ENCODE measurements at places on chromosomes 13 and 19.

- DNase-seq, result no peak
These were observed 133.3 kb downstream of the KLF12 start for GRCh38 chr13:74000876-74001275.

DNA sequence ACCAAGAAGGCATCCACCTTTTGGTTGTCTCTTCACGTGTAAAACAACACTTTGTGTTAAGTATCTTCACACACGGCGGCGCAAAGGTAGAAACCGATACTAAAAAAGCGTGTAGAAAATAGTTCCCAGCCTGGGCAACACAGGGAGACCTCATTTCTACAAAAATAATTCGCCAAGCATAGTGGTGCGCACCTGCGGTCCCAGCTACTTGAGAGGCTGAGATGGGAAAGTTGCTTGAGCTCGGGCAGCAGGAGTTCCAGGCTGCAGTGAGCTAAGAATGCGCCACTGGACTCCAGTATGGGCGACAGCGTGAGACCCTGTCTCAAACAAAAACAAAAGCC lies 573 bp upstream of the ERCC5 start:
- DNase-seq, result no peak

GRCh38 chr13:95030821-95031343 lies 270.4 kb downstream of the ABCC4 start:
- DNase-seq, result no peak

GRCh38 chr13:75395901-75396300 lies 86.1 kb downstream of the TBC1D4 start:
- DNase-seq, result no peak

DNA sequence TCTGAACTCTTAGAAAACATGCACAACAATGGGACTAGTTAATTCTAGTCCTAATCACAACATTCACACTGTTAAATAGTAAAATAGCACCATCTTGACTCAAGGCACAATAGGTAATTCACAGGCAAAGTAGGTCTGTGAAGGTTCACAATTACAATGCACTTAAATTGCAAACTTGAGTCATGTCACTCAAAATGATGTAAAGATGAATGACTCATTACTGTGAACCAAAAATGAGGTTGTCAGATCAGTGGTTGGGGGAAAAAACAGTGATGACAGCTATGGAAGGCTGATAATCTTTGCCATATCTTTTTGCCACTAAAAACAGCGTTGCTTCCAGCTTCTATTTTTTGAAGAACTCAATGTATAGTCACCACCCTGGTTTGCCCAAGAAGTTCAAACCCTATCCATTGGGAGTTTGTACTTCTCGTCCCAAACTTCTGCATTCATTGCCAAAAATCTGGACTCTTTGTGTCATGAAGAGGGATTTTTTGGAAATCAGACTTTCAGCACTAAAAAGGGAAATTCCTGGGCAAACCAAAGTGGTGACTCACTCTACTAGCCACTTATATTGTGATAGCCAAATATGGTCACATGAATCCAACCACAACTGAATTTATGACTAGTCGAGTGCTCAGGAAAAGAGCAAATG lies 200.9 kb upstream of the TMTC4 start:
- no peak for DNase-seq

DNA sequence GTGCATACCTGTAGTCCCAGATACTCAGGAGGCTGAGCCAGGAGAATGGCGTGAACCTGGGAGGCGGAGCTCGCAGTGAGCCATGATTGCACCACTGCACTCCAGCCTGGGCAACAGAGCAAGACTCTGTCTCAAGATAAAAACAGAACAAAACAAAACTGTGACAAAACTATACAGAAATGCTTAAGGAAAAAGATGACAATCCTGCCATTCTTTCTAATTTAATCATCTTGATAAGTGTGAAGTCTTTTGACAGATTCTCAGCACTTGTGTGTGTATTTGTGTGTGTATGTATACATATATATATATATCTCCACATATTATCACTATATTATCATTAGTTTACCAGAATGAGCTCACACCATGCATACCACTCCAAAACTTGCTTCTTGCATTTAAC lies 12.3 kb downstream of the HTR2A start:
- no peak for DNase-seq

- no peak for DNase-seq
These were observed 669.2 kb downstream of the DIAPH3 start for GRCh38 chr13:59494560-59494970.

- no peak for DNase-seq
These were observed 18.7 kb upstream of the ZNF536 start for GRCh38 chr19:30353394-30353945.

DNA sequence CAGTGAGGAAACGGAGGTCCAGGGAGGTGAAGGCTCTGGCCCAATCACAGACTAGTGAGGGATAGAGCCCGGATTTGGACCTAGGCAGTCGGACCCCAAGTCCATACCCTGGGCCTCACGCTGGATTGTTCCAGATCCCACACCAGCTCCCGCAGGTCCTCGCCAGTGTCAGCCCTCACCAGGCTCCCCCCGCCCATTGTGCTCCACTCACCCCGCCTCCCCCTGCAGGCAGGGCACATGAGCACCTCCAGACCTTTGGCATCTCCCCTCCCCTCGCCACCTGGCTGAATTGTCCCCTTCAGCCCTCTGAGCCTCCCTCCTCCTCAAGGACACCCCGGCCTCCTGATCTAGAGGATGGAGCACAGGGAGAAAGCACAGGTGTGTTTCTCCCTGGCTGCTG lies 152.4 kb downstream of the KATNAL1 start:
- no peak for DNase-seq

All from SK-N-SH (cell line).